ENCODE measurements at places on chromosomes 4 and X. TPM values are rescaled to one million over a fixed set of nuclear protein-coding genes. Genes with fewer than 3 reads are reported as not detected.

DNA sequence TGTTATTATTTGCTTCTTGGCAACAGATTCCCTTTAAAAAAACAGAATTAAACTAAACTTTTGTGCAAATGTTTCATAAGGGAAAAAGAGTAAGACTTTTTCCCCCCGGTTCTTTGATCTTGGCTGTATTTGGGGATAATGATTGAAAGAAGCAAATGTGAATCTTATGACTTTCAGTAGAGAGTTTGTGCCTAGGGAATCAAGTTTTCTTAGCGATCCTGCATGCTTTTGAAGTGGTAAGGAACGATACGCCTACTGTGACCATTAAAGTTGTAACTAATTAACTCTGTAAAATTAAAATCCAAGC, 9.0 kb downstream of the ATP10D start:
- no peak for DNase-seq

DNA sequence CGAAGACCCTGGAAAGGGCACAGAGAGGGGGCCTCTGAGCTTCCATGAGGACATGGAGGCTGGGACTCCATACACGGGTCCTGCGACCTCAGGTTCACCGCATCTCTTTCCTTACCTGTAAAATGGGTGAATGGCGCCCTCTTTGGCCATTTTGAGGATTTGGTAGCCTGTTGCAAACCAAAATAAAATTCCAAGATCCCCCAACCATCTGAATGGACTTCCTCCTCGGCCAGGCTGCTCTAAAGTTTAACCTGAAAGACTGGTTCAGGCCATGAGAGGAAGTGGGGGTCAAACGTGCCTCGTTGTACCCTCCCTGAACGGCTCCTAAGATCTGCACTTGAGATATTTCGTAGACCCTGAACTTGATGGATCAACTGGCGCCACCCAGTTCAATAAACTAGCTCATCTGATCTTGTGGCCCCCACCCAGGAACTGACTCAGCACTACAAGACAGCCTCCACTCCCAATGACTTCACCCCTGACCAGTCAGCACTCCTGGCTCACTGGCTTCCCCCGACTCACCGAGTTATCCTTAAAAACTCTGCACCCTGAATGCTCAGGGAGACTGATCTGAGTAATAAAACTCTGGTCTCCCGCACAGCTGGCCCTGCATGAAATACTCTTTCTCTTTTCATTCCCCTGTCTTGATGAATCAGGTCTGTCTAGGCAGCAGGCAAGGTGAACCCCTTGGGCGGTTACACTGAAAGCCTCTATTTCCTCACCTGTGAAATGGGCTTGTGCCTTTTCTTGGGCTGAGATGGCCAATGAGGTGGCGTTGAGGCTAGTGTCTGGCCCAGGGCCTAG, 32.9 kb upstream of the GPR78 start:
- no peak for DNase-seq

- no peak for DNase-seq
These were observed 32.1 kb downstream of the TSPAN5 start for GRCh38 chr4:98626350-98626749.

DNA sequence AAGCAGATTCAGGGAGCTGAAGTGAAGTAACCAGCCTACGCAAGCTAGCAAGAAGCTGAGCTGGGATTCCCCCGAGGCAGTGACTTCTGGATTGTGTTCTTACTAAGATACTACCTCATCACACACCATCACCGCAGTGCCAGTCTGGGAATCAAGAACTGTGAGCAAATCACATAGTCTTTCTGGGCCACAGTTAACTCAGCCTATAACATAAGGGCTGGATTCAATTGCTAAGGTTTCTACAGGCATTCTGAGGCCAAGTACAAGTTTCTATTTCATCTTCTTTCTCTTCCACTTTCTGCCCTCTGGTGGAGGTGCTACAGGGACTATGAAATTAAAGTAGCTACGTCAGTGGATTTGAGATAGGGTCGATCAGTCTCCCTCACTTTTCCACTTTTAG, 1.4 kb upstream of the CORIN start:
- DNase-seq: no peak

Gene KCNE5
- total RNA-seq: 1.9 TPM

All from occipital lobe (tissue), 3 donors.